ENCODE measurements at places on chromosomes 6 and 20.
A peak's percentile ranks its signal among the peaks of the same experiment; 100 is the strongest.

- no peak for DNase-seq
Measured at GRCh38 chr20:37915800-37916570, 13.1 kb downstream of the VSTM2L start.

DNA sequence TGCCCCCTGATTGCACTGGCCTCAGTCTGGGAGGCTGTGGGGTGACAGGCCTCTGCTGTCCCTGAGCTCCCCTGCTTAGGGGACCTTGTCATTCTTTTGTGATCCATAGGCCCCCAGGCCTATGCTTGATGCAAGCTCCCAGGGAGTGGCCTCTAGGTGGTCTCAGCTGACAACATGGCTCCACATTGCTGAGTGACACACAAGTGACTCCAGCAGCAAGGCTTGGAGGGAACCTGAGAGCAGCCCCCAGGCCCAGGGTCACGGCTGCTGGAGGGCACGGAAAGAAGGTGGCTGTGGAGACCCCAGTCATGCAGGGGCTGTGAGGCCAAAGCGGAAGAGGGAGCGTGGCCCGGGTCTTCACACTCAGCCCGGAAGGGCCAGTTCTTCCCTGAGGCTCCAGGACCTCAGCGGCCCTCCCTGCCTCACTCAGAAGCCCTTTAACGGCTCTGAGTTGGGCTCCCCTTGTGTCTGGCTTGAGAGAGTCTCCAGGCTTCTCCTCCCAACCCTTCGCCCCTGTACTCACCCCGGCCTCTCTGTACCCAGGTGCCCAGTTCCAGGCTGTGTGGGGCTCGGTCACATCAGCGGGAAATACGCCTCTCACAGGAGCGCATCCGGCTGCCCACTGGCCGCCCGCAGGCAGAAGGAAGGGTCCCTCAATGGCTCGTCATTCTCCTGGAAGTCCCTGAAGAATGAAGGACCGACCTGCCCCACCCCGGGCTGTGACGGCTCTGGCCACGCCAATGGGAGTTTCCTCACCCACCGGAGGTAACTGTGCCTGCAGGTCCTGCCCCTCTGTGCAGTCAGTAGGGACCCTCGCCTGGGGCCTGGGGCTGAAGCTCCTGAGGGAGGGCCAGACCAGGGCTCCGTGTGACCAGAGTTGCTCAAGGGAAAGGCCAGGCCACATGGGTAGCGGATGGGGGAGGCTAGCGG, 23.7 kb upstream of the PCMTD2 start:
- no peak for DNase-seq

- DNase-seq: no peak
Measured at GRCh38 chr6:38163186-38164130, 343.9 kb downstream of the ZFAND3 start.

- DNase-seq: no peak
Measured at GRCh38 chr6:42168650-42169049, 4.5 kb upstream of the GUCA1A start.

- DNase-seq: peak; percentile 15
Measured at GRCh38 chr20:17395729-17396128, 135.4 kb downstream of the BFSP1 start.

GRCh38 chr6:32609731-32610640, 20.3 kb upstream of the HLA-DRB1 start:
- DNase-seq: peak; percentile 91

GRCh38 chr6:14310960-14311359, 193.4 kb downstream of the CD83 start:
- no peak for DNase-seq

DNA sequence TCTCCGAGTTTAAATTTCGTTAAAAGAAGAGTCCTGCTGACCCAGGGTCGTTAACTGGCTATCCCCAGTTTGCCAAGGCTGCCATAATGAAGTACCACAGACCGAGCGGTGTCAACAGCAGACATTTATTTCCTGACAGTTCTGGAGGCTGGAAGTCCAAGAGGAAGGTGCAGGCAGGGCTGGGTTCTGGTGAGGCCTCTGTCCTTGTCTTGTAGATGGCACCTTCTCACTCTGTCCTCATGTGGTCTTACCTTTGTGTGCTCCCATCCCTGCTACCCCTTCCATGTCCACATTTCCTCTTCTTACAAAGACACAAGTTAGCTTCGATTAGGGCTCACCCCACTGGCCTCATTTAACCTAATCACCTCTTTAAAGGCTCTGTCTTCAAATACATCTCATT, 29.8 kb upstream of the EEF1E1 start:
- no peak for DNase-seq

DNA sequence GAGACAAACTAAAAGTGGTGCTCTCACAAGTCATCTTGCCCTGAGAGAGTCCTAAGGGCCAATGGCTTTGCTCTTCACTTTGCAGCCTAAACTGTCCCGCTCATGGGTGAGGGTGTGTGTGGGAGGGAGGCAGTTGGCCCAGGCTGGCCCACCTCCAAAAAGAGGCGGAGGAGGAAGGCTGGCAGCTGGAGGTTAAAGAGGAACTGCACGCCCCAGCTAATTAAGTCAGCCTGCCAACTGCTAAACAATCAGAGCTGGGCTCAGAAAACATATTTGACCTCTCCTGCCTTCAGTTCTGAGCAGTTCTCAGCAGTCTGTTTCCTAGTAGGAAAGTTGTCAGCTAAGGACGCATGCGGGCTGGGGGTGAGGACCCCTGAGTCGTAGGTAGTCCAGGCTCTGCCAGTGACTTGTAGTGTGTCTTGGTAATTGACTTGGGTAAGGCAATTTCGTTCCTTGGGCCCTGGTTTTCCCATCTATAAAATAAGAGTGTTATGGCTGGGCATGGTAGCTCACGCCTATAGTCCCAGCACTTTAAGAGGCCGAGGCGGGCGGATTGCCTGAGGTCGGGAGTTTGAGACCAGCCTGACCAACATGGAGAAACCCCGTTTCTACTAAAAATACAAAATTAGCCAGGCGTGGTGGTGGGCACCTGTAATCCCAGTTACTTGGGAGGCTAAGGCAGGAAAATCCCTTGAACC, 17.0 kb downstream of the GSS start:
- no peak for DNase-seq

DNA sequence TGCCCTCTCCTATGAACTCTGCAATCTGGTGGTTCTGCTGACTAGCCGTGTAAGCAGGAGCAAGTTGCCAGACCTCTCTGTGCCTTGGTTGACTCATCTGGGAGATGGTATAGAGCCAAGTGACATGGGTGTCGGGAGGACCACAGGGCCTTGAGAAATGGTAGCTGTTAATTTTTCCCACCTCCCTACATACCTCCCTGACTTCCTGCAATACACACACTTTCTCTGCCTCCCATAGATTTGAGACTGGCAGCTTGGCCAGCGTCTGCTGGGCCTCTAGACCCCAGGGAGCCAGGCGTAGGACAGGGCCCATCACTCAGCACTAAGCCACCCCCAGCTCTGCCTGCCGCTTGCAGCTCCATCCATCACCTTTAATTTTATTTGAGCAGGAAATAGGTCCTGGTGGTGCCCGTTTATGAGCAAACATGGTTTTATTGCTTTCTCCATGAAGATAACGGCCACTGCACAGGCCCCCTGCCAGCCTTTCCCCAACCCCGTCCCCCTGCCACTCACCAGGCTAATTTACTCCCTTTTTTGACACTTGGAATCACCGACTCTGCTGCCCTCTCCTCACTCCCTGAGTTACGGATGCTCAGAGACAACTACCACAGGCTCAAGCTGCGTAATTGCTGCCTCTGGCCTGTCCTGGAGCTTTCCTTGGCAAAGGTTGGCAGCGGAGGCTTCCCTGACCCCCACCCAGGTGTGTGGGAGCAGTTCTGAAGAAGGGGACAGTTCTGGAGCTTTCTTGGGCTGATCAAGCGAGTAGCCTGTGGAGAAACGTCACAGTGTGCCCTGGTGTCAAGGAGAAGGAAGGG, 11.1 kb downstream of the GLP1R start:
- DNase-seq: no peak

- no peak for DNase-seq
Measured at GRCh38 chr6:34469499-34469898, 3.6 kb downstream of the PACSIN1 start.
